GOT3 (cell line): ENCODE measurements at places on chromosomes 6 and 20.
A peak's percentile ranks its signal among the peaks of the same experiment; 100 is the strongest.

GRCh38 chr20:16125816-16126215 lies 447.4 kb downstream of the KIF16B start:
- DNase-seq = no peak

DNA sequence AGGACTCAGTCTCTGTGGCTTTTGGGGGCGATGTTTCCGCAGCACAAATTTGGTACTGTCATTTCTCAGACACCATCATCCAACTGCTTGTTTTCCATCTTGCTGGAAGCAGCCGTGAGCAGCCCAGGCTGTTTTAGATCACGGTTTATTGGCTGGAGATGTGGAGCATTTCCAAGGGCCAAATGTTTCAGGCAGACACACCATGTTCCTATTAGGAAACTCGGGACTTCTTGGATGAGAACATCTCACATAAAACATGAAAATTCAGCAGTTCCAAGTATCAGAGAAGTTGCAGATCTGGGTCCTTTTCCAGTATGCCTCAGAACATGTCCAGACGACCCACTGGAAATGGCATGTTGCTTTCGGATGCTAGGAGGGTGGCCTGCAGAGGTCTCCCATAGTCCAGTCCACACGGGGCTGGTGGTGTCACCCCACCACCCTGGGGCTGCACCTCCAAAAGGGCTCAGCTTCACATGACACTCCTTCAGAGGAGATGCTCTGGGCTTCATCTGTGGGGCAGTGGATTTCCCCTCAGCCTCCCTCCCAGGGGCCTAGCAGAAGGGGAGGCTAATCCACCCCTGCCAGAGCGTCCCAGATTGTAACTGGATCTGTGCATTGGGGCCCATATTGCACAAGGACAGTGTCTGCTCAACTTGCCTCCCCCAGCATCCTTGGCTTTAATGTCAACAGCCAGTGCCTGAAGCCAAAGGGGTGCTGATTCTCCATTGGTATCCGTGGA lies 176.3 kb downstream of the SCP2D1 start:
- no peak for DNase-seq

DNA sequence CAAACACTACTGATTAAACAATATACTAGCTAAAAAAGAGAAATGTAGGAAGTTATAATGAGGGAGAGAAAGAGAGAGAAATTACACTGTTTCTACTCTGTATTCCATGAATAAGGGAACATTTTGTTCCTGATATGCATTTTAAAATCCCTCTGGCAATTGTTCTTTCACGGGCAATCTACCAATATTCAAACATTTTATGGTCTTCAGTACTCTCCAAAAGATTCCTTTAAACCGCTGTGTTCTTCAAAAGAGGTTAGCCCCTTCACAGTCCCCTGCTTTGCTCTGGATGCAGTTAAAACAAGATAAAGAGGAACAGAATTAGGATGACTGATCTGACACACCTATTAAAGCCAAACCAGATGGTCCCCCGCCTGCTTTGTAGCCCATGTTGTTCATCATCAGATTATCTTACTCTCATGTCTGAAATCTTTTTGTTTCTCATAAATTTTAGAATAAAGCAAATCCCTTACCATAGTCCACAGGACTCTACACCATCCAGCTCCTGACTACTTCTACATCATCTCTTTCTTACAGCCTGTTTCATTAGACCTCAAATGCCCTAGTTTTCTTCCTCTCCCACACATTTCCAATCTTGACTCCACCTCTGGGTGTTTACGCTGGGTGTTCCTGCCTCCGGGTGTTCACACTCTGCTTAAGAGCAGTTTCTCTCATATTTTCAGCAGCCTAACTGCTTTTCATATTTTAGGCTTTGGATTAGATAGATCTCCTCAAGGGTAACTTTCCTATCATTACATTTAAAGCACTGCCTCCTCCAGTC lies 399.7 kb downstream of the COL12A1 start:
- DNase-seq = no peak

GRCh38 chr6:108589244-108589791 lies 28.6 kb downstream of the FOXO3 start:
- DNase-seq = no peak

- no peak for DNase-seq
These were observed 16.4 kb upstream of the MLN start for GRCh38 chr6:33820243-33820642.

DNA sequence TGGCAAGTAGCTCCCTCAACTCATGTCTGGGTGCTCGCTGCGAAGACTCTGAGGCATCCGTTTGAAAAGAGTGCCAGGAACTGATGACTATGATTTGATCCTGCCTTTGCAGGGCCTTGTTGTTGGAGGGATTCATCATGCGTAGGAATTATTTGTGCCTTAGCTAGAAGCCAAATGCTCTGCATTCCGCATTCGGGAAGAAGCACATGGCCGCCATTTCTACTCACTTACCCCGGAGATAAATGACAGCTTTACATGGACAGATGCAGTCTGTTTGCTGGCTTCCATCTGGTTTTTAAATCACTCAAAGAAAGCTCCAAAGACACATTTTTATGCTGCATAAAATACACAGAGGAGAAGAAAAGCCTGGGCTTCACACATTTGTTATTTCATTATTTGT lies 363.3 kb upstream of the CDH4 start:
- DNase-seq = no peak

- no peak for DNase-seq
These were observed 12.5 kb upstream of the BCKDHB start for GRCh38 chr6:80094017-80094416.

GRCh38 chr6:100347901-100348550 lies 116.7 kb downstream of the SIM1 start:
- no peak for DNase-seq

GRCh38 chr6:44493132-44493531 lies 105.6 kb downstream of the CDC5L start:
- no peak for DNase-seq

- DNase-seq = no peak
These were observed 218.0 kb upstream of the PREP start for GRCh38 chr6:105620878-105621277.

DNA sequence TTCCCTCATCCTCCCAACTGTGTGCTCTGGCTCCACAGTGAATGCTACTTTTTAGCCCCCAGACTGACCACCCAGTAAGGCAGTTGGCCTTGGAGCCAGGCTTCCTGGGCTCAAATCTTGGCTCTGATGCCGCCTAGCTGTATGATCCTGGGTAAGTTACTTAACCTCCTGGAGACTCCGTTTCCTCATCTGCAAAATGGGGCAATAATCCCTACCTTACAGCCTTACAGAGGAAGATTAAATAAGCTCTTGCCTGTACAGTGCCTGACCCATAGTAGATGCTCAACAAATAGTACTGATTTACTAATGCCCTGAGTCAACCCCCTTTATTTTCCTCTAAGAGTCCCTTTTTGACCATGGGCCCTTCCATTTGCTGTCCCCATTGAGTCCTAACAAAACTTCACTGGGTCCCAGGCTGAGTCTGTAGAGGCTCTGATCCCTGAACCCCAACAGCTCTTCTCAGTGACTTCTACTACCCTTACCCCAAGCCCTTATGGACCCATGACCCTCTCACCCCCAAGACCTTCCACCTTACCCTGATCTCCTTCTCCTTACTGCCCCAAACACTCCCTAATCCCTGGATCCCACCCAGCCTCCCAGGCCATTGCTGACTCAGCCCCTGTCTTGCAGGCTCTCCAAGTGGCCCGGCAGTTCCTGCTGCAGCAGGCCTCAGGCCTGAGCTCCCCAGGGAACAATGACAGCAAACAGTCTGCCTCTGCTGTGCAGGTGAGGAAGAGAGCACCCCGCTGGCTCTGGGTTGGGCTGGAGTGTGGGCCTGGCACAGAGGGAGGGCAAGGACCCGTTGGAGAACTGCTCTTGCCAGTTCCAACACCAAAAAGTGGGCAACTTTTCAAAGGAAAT lies 31.4 kb downstream of the FOXP4 start:
- DNase-seq = peak; percentile 13

GRCh38 chr6:71099649-71100048 lies 142.8 kb upstream of the B3GAT2 start:
- no peak for DNase-seq

DNA sequence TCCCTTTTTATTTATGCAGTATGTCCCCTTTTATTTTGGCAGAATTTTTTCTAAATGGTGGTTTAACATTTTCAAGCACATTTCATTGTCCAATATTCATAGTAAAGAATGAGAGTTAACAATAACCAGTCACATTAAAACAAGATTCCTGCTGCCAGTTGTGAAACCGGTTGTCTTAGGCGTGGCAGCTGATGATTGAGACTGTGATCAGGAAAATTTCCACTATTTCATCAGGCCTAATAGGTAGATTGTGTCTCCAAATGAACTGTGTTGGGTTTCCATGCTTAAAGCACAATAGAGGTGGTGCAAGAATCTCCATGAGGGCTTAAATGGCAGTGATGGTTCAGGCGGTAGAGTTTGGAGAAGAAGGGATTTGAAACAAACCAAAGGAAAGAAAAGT lies 15.3 kb downstream of the PRDM1 start:
- DNase-seq = no peak

DNA sequence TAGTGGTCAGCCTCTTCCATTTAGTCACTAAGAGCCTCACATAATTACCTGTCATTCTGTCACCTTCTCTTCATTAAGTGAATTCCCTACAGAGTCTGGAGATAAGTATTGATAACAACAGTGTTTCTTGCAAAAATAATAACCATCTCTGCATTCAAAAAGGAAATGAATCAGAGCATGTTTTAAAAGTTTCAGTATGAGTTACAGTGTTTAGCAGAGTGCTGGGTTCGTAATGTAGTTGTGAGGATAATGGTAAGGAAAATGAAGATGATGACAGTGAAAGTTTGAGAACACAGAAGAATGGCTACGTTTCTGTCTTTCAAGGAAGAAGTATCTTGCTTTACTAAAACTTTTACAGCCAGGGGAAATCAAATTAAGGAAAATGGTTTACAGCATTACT lies 31.3 kb downstream of the GPRC6A start:
- DNase-seq = no peak

DNA sequence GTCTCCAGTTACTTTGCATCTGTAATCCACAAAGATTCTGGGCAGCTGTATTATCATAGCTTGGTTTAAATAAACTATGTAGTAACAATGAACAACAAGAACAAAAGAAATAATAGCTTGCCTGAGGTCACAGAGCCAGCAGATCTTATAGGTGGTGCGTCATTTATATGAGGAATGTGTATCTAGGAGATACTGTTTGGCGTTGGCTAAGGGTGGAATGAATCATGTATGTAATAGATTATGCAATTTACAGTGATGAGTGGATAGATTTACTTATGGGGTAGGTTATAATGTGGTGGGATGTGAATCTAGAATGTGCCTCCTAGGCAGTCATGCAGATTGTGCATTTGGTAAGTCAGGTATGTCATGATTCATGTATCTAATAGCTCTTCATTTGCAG lies 42.8 kb downstream of the HNF4A start:
- DNase-seq = no peak

DNA sequence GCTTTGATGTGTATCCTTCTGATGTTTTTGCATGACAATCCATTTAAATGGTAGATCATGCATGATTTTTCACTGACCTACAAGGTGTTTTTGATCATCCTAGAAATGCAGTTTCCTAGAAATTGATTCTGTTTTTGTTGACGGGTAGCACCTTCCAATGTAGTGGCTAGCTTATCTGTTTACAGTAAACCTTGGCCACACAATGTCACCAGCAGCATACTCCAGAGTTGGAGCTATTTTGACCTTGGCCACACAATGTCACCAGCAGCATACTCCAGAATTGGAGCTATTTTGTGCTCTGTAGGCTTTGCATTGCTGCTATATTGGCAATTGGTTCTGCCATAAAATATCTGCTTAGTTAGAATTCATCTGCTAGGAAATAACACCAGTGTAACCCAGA lies 74.6 kb upstream of the NAA20 start:
- DNase-seq = no peak

- DNase-seq = no peak
These were observed 40.4 kb upstream of the PIM1 start for GRCh38 chr6:37129566-37129965.

- DNase-seq = no peak
These were observed 173.6 kb downstream of the SASH1 start for GRCh38 chr6:148516217-148516616.

- DNase-seq = no peak
These were observed 18.6 kb downstream of the ADGRF5 start for GRCh38 chr6:46903175-46903574.

DNA sequence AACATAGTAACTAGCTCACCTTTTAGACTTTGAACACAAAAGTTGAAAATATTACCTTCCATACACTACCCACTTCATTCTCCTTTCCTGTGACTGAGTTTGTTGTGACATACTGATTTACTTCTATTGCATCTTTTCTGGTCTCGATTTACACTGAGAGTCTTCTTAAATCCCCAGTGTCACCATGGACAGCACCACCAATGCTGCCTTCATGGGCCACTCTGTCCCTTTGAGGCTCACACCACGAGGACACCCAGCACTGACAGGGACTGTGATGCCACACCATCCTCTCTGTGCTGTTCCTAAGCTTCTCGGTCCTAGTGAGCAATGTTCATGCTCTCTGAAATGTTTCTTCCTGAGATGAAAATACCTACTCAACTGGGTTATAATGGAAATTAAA lies 337.1 kb upstream of the IRAK1BP1 start:
- DNase-seq = no peak

- no peak for DNase-seq
These were observed 9.7 kb downstream of the MRPL14 start for GRCh38 chr6:44117397-44118128.

DNA sequence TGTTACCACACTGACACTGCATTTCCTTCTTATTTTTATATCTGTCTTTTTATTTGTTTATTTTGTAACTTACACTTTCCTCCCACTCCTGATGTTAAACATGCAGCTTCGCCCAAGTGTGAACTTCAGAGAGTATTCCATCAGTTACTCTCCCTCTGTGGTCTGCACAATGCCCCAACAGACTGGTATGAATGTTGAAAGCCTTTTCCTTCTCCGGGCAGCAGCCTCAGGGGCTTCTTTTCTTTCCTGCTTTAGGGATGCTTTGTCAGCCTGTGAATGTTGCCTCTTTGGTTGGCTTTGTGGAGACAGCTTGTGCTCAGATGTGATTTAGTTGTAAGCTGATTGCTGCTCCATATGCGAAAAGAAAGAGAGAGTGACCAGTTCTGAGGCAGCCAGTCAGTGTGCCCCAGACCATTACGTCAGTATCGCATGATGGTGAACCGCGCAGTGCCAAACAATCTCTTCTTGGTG lies 44.0 kb downstream of the SMPDL3A start:
- no peak for DNase-seq

GRCh38 chr20:46468508-46468907 lies 44.9 kb downstream of the ZNF334 start:
- no peak for DNase-seq

- no peak for DNase-seq
These were observed 112.4 kb upstream of the SNX9 start for GRCh38 chr6:157710604-157711003.

DNA sequence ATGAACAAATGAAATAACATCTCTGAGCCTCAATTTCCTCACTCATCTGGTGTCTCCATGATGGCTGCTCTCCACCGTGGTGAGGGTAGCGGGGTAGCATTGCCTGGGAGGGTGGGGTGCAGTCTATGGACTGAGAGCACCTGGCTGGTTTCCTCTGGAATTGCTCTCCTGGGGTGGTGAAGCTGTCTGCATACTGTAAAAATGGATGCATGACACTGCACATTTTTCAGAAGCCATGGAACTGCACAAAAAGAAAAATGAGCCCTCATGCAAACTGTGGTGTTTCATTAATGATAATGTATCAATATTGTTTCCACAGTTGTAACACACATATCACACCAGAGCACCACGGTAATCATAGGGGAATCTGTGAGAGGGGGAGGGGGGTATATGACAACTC lies 12.1 kb upstream of the ITPR3 start:
- DNase-seq = no peak

- DNase-seq = no peak
These were observed 110.8 kb upstream of the MLN start for GRCh38 chr6:33914645-33915044.
